ENCODE measurements at places on chromosomes 2 and 18. TPM values are rescaled to one million over a fixed set of nuclear protein-coding genes. Genes with fewer than 3 reads are reported as not detected.

DNA sequence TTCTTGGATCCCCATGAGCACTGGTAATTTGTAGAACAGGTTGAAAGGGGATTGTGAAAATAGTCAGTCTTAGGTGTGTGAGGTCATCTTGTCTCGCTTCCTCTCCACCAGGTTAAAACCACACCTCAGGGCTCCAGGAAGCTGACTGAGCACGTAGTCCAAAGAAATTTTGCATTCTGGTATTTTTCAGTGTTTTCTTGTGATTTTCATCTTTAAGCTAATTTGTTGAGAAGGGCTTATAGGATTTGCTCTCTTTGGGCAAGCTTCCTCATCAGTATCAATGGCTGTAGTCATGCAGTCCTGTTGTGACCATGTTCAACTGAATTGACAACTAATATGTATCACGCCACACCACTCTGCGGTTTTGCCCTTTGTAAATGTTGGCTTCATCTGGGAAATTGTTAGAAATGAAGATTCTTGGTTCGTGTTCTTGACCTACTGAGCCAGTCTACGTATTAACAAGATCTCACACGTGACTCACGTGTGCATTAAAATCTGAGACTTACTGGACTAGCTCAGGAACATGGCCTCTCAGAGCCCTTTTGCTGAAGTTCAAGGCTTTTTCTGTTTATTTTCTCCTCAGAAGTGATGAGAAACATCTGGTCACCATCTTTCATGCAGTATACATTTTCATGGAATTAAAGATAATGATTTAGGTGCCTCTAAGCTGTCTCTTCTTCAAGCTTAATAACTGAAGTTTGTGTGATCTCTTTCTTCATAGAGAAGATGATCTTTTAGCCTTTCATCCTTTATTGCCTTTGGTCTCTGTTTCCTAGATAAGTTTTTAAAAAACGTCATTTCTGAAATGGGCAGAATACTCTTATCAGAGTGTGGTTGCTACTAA, 32.8 kb downstream of the FMNL2 start:
- H3K36me3 ChIP-seq: no peaks in the 10 kb centered on the region
- H3K4me1 ChIP-seq: peaks cover 2% of the 10 kb centered on the region
- no peak overlapping the region for H3K27ac ChIP-seq

DNA sequence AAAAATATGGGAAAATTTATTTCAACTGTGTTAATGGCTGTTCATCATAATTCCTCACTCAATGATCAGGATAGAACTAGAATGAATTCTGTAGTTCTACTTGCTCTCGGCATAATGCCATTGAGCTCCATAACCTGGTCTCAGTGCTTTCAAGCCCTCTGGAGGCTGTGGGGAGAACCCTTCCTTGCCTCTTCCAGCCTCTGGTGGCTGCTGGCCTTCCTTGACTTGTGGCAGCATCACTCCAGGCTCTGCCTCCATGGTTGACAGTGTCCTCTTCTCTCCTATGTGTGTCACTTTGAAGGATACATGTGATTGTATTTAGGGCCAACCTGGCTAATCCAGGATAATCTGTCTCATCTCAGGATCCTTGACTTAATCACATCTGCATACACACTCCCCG, 26.9 kb upstream of the CABYR start:
- no peaks in the 10 kb centered on the region for H3K27me3 ChIP-seq
- H3K36me3 ChIP-seq: no peaks in the 10 kb centered on the region
- H3K27ac ChIP-seq: no peak overlapping the region
- no peak for DNase-seq
- H3K4me1 ChIP-seq: no peaks in the 10 kb centered on the region

GRCh38 chr2:96108541-96109360, 7.6 kb downstream of the ADRA2B start:
- H3K27me3 ChIP-seq: no peaks in the 10 kb centered on the region
- H3K36me3 ChIP-seq: no peaks in the 10 kb centered on the region

- peaks cover 13% of the 10 kb centered on the region for H3K4me1 ChIP-seq
- no peak overlapping the region for H3K27ac ChIP-seq
- H3K4me3 ChIP-seq: no peak overlapping the region
- no peak for DNase-seq
These were observed 15.1 kb downstream of the IWS1 start for GRCh38 chr2:127511090-127511695.

DNA sequence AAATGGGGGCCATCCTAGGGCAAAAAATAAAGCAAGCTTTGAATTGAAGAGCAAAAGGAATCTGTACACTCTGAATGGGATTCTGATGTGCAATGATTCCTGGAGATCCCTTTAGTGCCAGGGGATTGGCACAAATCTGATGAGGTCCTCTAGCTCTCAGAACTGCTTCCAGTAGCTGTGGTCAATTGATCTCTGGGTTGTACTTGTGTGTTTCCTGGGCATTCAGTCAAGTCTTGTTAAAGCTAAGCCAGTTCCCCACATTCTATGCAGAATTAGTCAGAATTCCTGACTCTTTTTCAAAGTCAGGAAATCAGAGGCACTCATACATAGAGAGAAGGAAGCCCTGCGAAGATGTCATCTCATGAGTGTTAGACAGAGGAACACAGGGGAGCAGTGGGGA, 161.3 kb downstream of the DNER start:
- H3K4me1 ChIP-seq: no peaks in the 10 kb centered on the region
- no peak overlapping the region for H3K27ac ChIP-seq

GRCh38 chr18:75199327-75199726, 9.6 kb downstream of the PTGR3 start:
- H3K27me3 ChIP-seq: no peaks in the 10 kb centered on the region
- H3K4me1 ChIP-seq: no peaks in the 10 kb centered on the region
- H3K27ac ChIP-seq: no peak overlapping the region
- H3K4me3 ChIP-seq: no peak overlapping the region
- no peaks in the 10 kb centered on the region for H3K36me3 ChIP-seq
- no peak for DNase-seq

GRCh38 chr2:96320728-96321622, 4.1 kb upstream of the ITPRIPL1 start:
- H3K4me3 ChIP-seq: peak overlapping the region; percentile 63
- H3K27me3 ChIP-seq: no peaks in the 10 kb centered on the region
- DNase-seq: peak; percentile 71
- H3K4me1 ChIP-seq: peaks cover 11% of the 10 kb centered on the region
- H3K36me3 ChIP-seq: no peaks in the 10 kb centered on the region

DNA sequence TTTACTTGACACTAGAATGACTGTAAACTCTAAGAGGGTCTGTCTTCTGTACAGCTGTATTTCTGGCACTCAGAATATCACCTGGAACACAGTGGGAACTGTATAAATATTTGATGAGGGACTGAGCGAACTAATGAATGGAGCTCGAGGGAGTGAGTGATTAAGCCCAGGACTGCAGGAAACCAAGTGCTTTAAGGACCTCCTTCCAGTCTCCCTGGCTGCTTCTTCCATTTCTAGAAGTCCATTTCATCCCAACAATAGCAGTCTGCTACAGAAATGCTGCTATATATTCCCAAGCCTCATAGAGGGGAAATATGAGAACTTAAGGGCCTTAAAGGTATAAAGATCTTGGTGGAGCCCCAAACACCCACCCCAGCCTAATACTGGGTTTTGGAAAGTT, 2.8 kb upstream of the IL1RL2 start:
- no peaks in the 10 kb centered on the region for H3K36me3 ChIP-seq
- no peak overlapping the region for H3K4me3 ChIP-seq
- DNase-seq: no peak
- H3K27me3 ChIP-seq: 0 out of 2 replicates have a peak, but pooled peaks cover 3% of the 10 kb centered on the region

DNA sequence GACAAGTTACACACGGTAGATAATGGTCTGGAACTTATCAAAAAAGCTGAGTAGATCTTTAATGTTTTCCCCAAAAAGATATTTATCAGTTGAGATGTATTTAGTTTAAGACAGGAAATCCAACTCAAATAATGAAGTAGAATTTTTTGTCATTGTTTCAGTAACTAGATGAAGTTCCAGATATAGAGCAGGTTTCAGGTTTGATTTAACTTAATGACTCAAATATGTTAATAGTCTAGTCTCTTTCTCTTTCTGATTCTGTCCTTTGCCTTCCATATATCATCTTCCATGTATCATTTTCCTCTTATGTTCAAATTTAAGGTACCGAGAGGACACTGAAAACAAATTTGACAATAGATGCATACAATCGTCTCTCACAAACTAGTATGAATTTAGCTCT, 23.6 kb upstream of the DOCK10 start:
- 0 out of 2 replicates have a peak, but pooled peaks cover 2% of the 10 kb centered on the region for H3K36me3 ChIP-seq
- no peaks in the 10 kb centered on the region for H3K27me3 ChIP-seq
- H3K4me1 ChIP-seq: peaks cover 8% of the 10 kb centered on the region

GRCh38 chr2:65586516-65586915, 154.1 kb upstream of the SPRED2 start:
- no peaks in the 10 kb centered on the region for H3K36me3 ChIP-seq
- no peak overlapping the region for H3K4me3 ChIP-seq
- H3K4me1 ChIP-seq: no peaks in the 10 kb centered on the region
- no peak for DNase-seq

DNA sequence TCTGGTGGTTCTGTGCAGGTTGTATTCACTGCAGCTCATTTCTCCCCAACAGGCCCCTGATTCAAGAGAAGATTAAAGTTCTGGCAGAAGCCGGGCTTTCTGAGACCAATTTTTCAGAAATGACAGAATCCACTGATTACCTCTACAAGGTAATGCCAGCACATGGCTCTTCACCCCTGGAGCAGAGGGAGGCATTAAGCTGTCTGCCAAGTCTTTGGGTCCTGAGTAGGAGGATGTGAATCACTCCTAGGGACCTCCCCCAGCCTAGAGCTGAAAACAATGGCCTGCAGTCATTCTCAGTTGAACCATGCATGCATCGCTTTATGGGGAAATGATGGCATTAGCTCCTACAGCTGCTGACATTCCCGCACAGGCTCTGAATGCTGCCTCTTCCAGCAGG, 20.5 kb upstream of the RPL37A start:
- no peaks in the 10 kb centered on the region for H3K27me3 ChIP-seq
- H3K4me1 ChIP-seq: peaks cover 4% of the 10 kb centered on the region
- H3K27ac ChIP-seq: peak overlapping the region; percentile 53

GRCh38 chr2:98909317-98910211, 26.5 kb downstream of the CRACDL start:
- no peaks in the 10 kb centered on the region for H3K27me3 ChIP-seq
- DNase-seq: peak; percentile 76
- no peak overlapping the region for H3K27ac ChIP-seq
- H3K4me3 ChIP-seq: no peak overlapping the region

SOX11 gene
- 19.8 TPM for total RNA-seq

GALNT14 gene
- not detected for total RNA-seq

HOXD8 gene
- 8.6 TPM for total RNA-seq

RGPD5 gene
- 37.1 TPM for total RNA-seq

TTN gene
- total RNA-seq: 26.2 TPM
